ENCODE measurements at places on chromosomes 16 and 17.
A peak's percentile ranks its signal among the peaks of the same experiment; 100 is the strongest.

DNA sequence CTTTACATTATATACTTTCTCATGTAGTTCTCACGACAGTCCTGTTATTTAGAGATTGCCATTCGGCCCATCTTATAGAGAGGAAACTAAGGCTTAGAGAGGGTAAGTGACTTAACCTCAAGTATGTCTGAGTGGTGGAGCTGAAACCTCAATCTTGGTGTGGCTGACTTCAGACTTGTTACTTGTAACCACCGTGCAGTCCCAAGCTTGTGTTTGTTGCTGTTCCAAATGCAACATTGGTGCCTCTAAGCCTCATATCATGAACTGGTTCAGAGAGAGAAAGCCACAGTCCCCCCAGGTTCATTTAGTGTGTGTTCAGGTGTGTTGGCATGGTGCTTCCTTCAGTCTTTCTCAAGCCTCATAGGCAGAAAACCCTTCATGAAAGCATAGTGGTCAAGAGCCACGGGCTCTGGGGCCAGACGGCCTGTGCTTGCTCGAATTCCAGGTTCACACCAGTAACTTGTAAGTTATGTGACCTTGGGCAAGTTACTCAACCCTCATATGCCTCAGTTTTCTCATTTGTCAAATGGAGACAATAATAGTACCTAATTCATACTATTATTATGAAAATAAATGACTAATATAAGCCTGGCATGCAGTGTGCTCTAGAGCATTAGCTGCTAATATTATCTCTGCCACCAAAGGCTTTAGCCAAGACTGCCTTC, 39.9 kb downstream of the CDH1 start:
- DNase-seq: peak; percentile 13

GRCh38 chr16:79041206-79041605, 559.3 kb downstream of the MAF start:
- DNase-seq: no peak

- DNase-seq: no peak
Measured at GRCh38 chr17:48225725-48226567, 118.4 kb downstream of the SNX11 start.

- peak; percentile 86 for DNase-seq
Measured at GRCh38 chr16:53099318-53100130, 44.7 kb downstream of the CHD9 start.

DNA sequence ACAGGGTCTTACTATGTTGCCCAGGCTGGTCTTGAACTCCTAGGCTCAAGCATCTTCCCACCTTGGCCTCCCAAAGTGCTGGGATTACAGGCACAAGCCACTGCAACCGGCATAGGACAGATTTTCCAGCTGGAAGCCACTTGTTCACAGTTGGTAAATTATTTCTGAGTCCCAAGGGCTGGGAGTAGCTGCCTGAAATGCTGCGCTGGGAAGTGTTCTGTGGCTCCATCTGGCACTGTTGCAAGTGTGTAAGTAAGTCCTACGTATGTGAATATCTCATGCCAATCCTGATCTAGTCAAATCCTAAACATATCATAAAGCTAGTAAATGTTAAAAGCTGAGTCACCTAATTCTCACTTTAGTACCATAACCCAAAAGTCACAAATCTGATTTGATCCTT, 48.1 kb downstream of the YWHAE start:
- DNase-seq: no peak

DNA sequence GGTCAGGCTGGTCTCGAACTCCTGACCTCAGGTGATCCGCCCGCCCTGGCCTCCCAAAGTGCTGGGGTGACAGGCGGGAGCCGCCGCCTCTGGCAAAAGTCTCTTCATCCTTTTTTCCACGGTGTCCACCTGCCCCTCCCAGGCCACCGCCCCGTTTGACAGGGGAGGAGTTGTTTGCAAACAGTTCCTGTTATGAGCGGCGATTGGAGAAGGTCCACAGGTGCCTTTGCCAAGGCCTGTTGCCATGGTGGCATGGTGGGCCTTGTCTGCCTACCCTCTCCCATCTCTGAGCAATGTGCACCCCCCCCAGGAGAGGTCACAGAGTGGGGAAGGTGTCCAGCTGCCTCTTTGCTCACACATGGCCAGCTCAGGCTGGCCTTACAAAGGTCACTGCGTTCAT, 16.0 kb upstream of the RAP1GAP2 start:
- DNase-seq: no peak

DNA sequence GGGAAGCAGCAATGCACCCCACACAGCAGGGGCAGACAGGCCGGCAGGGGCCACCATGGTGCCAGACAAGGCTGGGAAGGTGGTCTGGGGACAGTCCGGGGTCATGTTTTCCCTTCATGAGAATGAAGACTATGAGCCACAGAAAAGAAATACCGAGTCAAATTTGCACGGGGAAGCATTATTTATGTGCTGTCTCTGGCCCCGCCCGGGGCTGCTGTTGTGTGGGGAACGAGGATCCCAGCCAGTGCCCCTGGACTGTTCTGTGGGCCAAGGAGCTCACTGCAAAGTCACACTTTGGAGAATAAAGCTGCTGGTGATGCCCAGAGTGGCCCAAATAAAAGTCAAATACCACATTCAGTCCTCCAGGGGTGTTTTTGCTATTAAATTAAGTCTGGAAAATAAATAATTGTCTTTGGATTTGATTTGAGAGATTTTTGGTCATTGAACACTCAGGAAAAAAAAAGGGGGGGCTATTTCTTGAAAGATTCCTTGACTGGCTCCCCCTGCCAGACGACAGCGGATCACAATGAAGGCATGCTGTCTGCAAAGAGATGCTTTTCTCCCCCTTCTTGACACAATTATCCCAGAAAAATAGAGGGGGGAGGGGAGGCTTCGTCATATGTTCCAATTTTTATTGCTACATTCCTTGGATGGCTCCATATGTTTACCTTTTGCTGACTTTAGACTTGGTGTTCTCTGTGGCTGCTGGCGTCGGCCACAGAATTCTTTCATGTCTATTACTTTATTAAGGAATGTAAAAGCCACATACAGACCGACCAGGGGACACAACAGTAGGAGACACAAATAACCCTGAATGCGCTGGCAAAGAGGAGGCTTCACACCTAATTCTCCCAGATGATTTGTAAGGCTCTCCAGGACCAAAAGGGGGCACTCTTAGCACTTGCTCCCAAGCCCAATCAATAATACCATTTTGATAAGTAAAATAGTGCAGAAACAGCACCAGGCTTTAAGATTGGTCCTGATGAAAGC, 27.1 kb upstream of the ANKFN1 start:
- peak; percentile 85 for DNase-seq

- DNase-seq: no peak
Measured at GRCh38 chr17:38961413-38961812, 5.8 kb downstream of the FBXO47 start.

DNA sequence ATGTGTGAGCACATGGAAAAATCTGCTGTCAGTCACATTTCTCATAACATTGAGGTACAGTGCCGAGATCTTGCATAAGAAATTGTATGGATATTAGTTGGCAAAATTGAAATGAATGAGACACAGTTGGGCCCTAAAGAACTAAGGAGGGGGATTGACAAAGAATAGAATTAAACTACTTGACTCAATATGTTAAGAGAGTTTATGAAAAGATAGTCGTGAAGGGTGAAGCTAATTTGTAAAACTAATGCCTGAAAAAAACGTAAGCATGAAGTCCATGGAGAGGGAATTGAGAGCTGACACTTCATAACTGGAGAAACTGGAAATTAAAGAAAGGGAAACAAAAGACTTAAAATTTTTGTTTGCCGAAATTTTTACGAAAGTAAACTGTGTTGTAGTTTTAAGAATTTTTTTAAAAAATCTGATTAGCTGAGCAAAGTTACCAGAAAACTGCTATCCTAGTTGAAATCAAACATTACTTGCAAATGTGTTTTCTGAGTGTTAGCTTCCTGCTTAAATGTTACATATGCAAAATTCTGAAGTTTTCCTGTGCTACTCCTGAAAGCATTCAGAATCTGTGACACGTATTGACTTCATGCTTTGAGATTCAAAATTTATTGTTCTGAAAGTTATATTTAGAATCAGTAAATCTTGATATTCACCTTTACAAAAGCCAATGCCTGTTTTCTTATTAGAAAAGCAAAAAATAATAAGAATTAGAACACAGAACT, 239.9 kb downstream of the PHKB start:
- DNase-seq: no peak

GRCh38 chr17:65389949-65390348, 171.5 kb downstream of the AXIN2 start:
- DNase-seq: peak; percentile 85

DNA sequence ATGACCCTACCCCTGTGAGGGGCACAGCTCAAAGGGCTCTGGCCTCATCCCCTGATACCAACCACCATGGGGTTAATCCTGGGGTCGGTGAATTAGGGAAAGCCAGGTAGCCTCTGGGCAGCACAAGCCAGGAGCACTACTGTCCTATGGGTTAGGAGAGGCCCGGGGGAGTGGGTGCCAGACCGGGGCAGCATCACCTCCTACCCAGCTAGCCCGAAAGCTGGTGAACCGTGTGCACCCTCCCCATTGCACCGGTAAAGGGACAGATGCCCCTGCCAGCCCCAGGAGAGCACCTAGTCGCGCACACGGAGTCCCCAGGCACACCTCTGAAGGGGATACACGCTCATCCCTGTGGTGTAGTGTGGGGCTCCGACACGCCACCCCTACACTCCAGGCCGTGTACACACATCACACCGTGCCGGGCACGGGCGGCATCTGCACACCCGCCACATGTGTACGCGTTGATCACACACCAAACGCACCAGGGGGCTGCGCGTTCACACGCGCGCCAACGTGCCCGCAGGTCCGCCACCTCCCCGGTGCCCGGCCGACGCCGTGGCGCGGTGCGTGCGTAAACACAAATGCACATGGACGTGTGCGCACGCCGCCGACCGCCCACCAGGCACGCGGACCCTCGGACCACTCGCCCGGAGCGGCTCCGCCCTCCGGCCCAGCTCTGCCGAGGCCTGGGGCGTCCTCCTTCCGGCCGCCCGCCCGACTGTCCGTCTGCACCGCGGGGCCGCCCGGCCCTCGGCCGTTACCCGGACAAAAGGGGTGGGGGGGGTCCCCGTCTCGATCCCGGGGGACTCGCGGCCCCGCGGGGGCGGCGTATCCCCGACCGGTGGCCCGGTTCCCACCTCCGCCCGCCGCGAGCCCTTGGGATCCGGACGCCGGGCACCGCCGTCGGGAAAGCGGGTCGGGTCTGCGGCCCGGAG, 785 bp downstream of the UBALD1 start:
- DNase-seq: peak; percentile 25

DNA sequence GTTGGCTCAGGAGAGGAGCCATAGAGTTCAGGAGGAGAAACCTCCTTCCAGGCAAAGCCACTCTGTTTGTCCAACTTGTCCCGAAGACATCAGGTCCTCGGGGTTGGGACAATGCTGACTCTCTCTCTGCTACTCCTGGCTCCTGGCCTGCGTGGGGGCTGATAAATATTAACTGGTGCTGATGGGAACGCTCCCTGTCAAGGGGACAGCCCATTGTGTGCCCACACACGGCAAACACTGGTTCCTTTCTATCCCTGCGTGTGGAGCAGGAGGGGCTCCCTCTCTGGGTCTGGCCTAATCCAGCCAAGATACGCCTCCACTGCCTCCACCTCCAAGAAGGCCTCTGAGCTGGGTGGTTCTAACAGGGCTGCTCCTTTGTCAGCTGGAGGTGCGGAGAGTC, 4.4 kb downstream of the KIF19 start:
- no peak for DNase-seq

DNA sequence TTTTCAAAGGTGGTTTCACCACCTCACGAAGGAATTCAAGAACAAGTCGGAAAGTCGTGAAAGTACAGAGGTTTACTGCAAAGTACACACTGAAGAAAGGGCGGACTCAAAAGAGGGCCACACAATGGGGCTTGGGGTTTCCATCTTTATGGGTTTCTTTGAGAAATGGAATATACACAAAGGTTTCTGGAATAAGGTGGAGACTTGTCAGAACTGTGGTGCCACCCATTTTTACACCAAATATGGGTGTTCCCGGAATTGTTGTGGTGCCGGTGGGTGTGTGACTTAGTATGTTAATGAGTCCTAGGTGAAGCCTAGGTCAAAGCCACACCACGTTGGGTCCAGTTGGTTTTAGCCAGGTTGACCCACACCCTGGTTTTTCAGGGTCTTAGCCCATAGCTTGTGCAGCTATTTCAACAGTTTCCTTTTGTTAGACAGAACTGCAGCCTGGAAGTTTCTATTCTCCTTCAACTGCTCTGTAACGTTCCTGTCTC, 567 bp upstream of the GCSH start:
- no peak for DNase-seq

DNA sequence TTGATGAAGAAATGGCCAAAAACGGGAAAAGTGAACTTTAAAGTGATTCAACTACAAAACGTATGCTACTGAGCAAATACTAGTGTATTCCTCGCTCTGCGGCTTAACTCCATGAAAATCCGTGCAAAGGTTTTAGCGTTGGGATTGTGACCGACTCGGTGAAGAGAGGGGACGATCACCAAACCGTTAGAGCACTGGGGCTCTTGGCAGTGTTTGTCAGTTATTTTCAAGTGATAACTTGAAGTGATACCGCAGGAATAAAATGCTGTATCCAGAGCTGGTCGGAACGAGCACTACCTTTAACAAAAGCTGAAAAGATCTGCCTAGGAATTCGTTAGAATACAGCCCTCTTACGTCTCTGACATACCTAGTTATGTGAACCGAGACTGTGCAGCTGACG, 773 bp upstream of the PPM1D start:
- DNase-seq: no peak

- peak; percentile 89 for DNase-seq
Measured at GRCh38 chr17:44794851-44795413, 35.2 kb downstream of the GJC1 start.

DNA sequence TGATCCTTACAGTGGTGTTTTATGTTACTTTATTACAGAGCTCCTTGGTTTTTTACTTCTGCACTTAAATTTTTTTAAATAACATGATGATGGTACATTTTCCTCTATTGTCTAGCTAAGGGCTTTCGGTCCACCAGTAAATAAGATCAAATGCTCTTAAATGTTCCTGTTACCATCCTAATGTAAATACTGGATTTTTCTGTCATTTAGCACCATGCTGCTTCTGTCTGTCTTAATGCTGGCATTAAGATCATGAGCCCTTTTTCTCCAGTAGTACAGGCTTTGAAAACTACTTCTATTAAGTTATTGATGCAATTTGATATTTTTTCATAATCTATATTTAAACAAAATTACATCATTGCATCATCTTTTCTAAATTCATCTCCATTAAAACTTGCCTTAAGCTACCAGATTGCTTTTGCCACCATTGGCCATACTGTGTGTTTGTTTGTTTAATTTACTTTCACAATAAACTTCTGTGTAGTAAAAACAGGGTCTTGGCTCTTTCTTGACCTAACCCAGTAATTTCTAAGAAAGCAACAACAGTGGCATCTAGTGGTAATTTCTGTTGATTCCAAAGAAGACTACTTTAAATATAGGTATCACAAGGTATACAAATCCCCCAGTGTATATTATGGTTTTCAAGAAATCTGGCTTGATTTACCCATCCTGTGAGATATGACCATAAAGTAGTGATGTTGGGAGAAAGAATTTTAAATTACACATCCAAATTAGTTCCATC, 9.0 kb upstream of the PHAF1 start:
- DNase-seq: no peak

All from AG10803 (cell line).